ENCODE measurements at places on chromosomes 5 and 9.
A peak's percentile ranks its signal among the peaks of the same experiment; 100 is the strongest.

DNA sequence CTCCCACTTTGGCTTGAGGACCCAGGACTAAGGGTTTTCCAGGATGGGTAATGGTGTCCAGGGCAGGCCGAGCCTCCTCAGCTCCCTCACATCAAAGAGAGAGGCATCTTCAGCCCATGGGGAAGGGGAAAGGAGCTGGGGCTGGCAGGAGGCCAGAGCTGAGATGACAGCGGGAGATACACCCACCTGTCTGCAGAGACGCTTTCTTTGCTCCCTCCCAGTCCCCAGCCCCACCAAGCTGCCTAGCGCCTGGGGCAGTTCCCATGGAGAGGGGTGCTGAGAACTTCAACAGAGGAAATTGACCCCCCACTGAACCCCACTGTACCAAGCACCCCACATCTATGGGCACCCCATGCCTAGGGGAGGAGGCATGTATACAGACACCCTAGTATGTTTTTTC is 10.6 kb downstream of the PCDH1 start:
- no peak for DNase-seq

- no peak for DNase-seq
Measured at GRCh38 chr5:96641368-96642280, 20.6 kb upstream of the CAST start.

- DNase-seq, result peak; percentile 24
Measured at GRCh38 chr5:80654054-80654390, 430 bp upstream of the MSH3 start.

DNA sequence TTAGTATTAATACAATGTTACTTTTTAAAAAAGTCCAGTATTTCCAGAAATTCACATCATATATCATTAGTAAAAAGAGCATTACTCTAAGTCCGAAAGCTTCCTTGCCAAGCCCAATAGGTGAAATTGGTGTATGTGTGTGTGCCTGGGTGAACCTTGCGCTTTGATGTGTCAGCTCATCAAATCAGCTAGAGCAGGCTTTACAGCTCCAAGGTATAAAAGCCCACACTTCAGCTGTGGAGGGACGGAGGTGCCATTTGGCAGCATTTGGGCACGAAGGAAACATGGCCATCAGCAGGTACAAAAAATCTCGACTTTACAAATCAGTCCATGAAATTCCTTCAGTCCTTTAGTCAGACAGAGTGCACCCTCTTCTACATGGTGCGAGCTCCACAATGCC is 76.5 kb upstream of the IL7R start:
- DNase-seq, result no peak

DNA sequence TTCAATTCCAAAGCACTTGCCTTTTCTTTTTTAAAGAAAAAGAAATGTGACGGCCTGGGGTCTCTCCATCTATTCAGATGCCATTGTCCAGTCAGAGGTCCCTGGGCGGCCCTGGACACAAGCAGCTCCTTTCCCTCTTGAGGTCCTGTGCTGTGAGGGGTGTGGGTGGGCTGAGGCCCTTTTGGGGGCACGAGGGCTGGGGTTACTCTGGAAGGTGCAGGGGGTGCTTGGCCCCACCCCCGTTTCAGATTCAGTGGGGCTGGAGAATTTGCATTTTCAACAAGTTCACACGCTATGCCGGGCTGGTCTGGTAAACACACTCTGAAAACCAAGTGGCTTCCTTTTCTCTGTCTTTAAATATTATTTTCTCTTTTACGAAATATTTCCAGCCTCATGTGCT is 91.4 kb upstream of the PHYKPL start:
- DNase-seq, result no peak

DNA sequence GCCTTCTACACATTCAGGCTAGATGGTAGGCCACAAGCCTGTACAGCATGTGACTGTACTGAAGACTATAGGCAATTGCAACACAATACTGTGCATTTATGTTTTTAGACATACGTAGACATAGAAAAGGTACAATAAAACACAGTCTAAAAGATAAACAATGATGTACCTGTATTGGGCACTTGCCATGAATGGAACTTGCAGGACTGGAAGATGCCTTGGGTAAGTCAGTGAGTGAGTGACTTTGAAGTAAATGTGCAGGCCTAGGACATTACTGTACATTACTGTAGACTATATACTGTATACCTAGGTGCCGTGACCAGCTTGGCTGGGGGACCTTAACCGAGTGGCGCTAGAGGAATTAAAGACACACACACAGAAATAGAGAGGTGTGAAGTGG is 53.1 kb downstream of the CTSL start:
- no peak for DNase-seq

GRCh38 chr9:21334701-21335632 is at the start of gene KLHL9:
Gene KLHL9, minus strand, starts transcription at chr9:21335404. Its CDS starts 545 bp downstream, at chr9:21334859.
- DNase-seq, result no peak

GRCh38 chr5:133824661-133825254 is 143.7 kb downstream of the C5orf15 start:
- DNase-seq, result peak; percentile 22

DNA sequence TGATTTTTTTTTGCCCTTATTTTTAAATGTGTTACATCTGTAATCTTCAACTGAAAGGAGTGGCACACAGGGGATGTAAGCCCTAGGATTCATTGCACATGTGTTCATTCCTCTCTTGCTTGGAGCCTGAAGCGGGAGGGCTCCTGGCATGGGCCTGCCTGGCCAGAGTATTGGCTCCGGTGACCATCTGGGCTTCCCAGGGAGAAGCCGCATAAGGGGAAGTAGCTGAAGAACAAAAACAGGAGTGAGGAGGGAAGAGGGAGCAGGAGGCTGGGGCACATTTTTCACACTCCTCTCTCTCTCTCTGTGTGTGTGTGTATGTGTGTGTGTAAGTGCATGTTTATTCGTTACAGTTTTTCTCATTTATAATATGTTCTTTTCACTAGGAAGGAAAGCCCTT is 269.9 kb downstream of the PRR16 start:
- DNase-seq, result no peak

DNA sequence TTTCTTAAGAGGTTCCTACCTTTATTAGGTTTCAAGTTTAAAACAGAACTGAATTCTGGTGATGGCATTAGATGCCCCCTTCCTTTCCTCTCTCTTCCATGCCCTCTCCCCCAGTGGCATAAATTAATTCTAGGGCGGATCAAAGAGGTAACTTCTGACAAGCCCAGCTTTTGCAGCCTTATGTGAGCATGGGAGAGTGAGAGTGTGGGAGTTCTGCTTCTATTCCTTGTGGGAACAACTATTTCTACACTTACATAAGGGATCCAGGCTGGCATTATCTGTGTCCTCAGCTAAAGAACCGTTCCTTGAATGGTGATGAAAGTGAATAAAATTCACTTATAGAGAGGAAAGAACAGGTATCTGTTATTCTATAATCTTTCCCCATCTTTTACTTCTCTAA is 437.6 kb downstream of the KIF4B start:
- no peak for DNase-seq

- no peak for DNase-seq
Measured at GRCh38 chr9:104915753-104916152, 12.2 kb downstream of the ABCA1 start.

GRCh38 chr5:115194676-115195075 is 25.0 kb upstream of the TRIM36 start:
- no peak for DNase-seq

GRCh38 chr9:72305102-72305546 is 59.9 kb downstream of the ZFAND5 start:
- DNase-seq, result peak; percentile 16

DNA sequence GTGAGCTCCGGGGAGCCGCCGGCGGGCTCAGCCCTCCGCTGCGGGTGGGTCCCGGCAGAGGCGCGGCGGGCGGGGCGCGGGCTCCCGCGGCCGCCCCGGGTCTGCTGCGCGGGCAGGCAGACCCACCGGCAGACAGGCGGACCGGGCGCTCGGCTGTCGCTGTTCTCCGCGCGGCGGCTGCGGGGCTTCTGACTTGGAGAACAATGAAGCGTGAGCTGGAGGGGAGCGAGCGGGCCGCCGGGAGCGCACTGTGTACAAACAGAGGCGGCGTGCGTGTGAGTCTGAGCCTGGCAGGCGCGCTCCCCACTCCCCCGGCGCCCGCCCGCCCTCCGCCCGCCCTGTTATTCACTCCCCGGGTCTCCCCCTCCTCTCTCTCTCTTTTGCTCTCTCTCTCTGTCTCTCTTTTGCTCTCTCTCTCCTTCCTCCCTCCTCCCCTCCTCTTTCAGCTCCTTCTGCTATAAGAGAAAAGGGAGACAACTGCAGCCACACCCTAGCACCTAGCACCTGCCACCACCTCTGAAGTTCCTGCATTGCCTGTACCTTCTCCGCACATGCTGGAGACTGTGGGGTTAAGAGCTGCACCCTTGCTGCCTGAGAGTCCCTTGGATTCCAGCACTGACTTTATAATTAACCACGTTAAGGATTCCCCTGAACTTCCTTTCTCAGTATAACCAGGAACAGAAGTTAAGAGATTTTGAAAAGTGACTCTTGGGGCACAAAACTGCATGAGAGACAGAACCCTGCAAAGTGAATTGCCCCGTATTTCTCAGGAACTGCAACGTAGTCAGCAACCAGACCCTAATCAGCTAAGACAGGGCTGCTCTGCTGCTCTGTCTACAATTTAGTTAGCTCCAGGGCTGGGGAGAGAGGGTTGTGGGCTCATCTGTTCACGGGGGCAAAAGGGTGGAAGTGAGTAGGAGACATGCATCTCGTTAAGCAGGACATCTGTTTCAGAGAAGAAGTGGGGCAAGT is at the start of gene EDIL3:
Gene EDIL3 (minus strand): TSS at position 277 of the 972 bp plus-strand sequence. CDS start 506 bp downstream, outside the sequence.
- no peak for DNase-seq

GRCh38 chr9:86713970-86714369 is 233.3 kb downstream of the GAS1 start:
- no peak for DNase-seq

GRCh38 chr5:137834498-137835049 is 33.1 kb upstream of the MYOT start:
- DNase-seq, result no peak

GRCh38 chr5:141196363-141196762 is 3.1 kb upstream of the PCDHB11 start:
- no peak for DNase-seq

GRCh38 chr5:137658324-137658723 is 77.6 kb downstream of the KLHL3 start:
- DNase-seq, result no peak

- DNase-seq, result no peak
Measured at GRCh38 chr9:72139226-72139625, 10.0 kb upstream of the GDA start.

- DNase-seq, result no peak
Measured at GRCh38 chr9:126275386-126276001, 51.1 kb upstream of the MVB12B start.

GRCh38 chr9:124309667-124310084 is 51.9 kb downstream of the NEK6 start:
- DNase-seq, result no peak

DNA sequence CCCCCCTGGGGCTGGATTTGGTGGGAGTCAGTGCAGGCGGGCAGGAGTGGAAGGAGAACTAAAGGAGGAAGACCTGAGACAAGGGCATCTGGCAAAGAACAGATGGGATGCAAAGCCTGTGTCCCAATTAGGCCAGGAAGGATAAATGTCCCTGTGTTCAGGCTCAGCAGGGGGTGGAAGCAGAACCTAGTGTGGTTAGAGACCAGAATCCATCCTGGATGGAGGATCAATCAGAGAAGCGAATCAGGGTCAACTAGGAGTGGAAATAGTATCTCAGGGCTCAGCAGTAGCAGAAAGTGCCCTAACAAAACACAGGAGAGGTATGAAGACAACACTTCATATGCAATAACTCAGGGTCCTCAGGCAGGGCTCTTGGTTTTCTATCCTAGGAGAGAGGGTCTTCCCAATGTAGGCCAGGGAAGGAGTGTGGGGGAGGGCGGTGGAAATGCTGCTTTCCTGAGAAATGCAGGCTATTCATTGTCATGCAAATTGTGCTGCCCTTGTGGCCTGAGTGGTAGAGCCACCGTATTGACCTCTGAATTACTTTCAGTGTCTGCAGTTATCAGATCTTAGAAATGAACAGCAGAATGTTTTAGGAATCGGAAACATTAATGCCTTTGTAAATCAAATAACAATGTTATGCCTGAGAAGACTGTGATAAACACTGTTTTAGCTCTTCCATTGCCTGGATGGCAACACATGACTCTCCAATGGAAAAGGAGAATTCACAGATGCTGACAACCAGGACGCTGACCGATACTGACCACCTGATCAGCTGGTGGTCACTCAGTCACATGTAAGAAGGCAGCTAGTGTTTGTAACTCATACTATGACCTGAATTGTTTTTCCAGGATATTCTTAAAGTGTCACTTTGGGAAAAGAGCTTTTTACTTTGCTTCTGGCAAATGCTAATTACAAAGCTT is 323.6 kb downstream of the SEMA5A start:
- no peak for DNase-seq

- DNase-seq, result no peak
Measured at GRCh38 chr9:127172066-127172707, 49.8 kb upstream of the ANGPTL2 start.

- DNase-seq, result no peak
Measured at GRCh38 chr5:96096724-96097123, 135.1 kb upstream of the ELL2 start.

DNA sequence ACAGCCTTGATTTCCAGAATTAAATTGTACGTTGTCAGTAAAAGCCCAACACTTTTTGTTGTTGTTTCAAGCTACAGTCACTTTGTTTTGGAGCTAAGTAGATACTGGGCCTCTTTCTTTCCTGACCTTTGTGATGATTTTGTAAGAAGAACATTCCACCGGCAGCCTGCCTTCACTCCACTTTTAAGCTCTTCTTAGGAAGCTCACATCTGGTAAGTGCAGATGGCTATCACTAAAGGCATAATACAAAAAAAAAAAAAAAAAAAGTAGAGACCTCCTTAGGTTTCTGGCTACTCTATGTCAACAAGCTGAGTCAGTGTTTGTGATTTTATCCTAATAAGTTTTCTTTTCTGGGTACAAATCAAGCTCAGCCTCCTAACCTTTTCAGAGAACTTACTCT is 1922.1 kb upstream of the WWC1 start:
- DNase-seq, result no peak
